ENCODE measurements at places on chromosomes 1 and 21. TPM values are rescaled to one million over a fixed set of nuclear protein-coding genes. Genes with fewer than 3 reads are reported as not detected.
A peak's percentile ranks its signal among the peaks of the same experiment; 100 is the strongest.

FCGR3B gene
- 20.7 TPM for total RNA-seq

CYYR1 gene
- total RNA-seq: 31.7 TPM

DNA sequence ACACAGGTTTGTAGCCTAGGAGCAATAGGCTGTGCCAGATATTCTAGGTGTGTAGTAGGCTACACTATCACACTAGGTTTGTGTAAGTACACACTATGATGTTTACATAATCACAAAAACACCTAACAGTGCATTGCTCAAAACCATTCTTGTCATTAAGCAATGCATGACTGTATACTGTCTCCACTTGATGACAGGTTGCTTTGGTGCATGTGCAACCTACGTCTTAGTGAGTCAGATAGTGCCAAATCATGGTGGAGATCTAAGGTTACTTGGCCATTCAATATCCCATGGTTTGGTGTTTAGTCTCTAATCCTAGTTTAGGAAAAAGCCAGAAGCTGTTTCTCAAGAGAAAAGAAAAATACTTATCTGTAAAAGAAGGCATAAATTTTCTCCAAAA lies 181.1 kb downstream of the KCNK2 start:
- no peak for DNase-seq

DNA sequence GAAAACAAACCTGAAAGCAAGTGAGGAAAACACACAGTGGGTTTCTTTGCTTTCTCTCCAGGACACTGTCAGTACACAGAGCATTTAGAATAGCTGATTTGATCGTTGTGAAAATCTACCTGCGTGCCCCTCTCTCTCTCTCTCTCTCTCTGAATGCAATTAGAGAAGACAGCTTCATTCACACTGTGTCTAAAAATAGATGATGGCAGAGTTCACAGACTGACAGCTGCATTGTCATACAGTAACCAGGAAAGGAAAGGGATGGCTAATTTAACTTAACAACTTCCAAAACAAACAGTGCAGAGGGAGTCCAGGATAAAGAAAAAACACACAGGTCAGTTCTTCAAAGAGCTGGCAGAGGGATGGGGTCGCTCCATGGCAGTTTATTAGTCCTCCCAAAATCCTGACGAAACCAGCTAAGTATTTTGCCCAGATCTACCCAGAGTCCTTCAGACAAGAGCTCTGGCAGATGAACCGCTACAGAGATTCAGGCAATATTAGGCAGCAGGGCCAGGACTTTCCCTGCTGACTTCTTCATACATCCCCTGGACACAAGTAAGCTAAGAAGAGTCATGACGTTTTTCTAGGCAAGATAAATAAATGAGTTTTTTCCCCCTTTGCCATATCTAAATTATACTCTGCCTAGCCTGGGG lies 58.9 kb downstream of the WLS start:
- DNase-seq: no peak

- DNase-seq: no peak
These were observed 216.4 kb downstream of the SLC44A5 start for GRCh38 chr1:75394386-75395139.

- DNase-seq: no peak
These were observed 85.4 kb upstream of the ROR1 start for GRCh38 chr1:63688302-63688890.

GRCh38 chr21:44425307-44425894 lies 29.9 kb upstream of the LRRC3 start:
- DNase-seq: peak; percentile 49

DNA sequence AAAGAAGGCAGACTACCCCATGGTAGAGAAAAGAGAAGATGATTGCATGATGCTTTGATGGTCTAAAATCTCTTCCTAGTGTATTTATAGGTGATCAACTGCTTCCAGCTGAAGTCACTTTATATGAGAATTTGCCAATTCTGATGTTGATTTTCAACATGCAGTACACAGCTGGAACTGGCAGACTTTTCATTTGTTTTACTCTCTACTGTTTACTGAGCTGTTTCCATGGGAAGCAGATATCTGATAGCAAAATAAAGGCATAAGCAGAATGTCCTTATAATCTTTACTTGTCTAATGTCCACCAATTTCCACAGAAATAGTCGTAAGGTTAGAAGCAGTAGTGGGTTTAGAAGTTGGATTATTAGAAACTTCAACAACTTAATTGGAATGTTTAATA lies 74.9 kb downstream of the SYDE2 start:
- no peak for DNase-seq

C1orf226 gene
- total RNA-seq: 13.0 TPM

DNA sequence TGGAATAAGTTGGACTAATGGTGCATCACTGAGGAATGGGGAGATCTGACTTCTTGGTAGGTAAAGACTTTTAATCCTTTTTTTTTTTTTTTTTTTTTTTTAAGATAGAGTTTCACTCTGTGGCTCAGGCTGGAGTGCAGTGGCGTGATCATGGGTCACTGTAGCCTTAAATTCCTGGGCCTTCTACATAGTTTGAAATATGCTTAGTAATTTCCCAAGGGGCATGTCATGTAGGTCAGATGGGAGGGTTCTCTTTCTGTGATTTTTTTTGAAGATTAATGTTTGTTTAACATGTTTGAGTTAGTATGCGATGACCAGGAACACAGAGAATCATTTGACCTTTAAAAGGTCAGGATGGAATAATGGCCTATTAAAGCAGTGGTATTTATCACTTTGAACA lies 129.1 kb downstream of the S1PR1 start:
- DNase-seq: no peak

GRCh38 chr1:160862203-160863060 lies at the start of gene CD244:
Gene CD244, minus strand, starts transcription at chr1:160862887. Its CDS starts 210 bp downstream, at chr1:160862677.
- no peak for DNase-seq

GRCh38 chr1:4736254-4736653 lies 81.8 kb downstream of the AJAP1 start:
- DNase-seq: no peak

DNA sequence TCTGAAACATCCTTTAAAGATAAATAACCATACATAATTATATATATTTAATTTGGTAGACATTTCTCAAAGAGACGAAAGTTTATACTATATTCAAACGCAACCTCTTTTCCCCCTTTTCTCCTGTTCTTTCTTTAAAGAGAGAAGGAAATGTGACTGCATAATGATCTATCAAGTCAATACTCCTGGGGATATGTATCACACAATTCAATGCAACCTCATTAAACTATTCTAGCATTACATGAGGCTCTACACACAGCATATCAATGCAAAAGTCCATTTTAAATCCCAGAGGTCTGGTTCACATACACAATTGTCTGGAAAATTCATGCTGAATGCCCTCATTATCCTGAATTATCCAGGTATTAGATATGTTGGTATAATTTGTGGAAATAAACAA lies 330.7 kb downstream of the LMX1A start:
- DNase-seq: no peak

- no peak for DNase-seq
These were observed 265.0 kb downstream of the SDCCAG8 start for GRCh38 chr1:243520831-243521230.

DCLRE1B gene
- total RNA-seq: 5.3 TPM

All from sciatic nerve (tissue), 2 donors.